ENCODE measurements at places on chromosomes 6 and 20.

DNA sequence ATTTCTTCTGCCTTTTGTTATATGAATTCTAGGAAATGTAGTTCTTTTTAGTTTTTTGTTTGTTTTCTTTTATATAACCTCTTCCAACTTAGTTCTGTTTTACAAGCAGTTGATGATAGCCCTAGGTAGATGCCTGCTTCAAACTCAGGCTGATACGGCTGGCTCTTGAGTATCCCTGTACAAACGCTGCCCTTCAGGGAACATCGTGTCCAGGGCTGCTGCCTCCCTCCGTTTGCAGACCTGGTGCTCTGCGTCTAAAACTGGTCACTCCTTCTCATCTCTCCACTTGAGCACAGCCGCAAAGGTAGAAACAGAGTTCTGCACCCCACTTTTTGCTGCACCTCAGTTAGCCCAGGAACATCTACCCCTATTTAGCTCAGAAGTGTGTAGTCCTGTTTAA is 310.1 kb downstream of the PRL start:
- no peak for DNase-seq

- DNase-seq = no peak
Measured at GRCh38 chr6:157561414-157561790, 180.4 kb downstream of the ZDHHC14 start.

DNA sequence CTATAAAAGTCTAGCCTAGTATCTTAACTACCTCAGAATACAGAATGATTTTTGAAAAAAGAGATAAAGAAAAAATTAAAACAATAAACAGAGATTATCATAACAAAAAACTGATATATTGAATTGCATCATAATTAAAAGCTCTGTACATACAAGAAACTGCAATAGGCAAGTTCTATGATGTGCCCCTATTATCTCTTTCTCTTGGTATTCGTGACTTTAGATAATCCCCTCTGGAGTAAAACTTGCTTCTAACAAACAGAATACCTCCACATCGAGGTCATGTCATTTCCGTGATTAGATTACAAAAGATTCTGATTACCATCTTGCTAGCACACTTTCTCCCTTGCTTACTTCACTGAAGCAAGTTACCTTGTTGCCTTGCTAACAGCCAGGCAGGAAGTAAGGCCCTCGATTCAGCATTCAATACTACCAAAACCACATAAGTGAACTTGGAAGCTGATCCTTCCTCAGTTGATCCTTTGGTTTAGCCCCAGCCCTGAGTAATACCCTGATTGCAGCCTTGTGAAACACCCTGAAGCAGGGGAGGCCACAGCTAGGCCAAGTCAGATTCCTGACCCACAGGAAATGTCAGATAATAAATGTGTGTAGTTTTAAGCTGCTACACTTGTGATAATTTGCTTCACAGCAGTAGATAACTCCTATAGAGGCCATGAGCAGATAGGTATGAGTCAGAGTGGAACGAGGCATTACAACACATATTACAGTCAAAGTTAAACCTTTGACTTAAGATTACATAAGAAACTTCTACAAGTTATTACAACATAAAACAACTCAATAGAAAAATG is 53.7 kb upstream of the TMX4 start:
- no peak for DNase-seq

- no peak for DNase-seq
Measured at GRCh38 chr6:127992144-127992543, 91.3 kb upstream of the THEMIS start.

DNA sequence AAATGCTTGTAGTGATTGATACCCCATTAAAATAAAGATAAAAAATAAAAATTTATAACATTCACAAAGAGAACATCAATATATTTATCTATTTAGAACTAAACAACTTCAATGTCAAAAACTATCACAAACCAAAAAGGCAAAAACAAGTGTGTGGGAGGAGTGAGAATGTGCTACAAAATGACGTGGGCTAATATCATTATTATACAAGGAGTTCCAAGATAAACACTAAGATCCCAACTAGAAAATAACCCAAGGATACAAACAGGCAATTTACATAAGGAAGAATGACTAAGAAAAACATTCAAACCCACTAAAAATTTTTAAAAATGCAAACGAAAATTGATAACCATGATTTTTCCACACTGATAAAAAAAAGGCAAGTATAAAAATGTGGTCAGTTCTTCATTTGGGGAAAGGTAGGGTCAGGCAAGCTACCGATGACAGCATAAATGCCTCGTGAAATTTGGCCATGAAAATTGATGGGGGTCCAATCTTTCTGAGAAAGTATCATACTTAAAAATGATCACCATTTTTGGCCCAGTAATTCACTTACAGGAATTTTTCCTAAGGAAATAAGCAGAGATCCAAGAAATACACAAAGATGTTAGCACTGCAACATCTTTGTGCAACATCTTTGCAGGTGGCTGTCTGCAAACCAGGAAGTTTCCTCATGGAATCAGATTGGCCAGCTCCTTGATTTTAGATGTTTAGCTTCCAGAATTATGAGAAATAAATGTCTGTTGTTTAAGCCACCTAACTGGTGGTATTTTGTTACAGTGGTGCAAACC is 140.2 kb downstream of the TMEM200A start:
- DNase-seq = no peak

- no peak for DNase-seq
Measured at GRCh38 chr6:144360401-144360800, 75.3 kb downstream of the UTRN start.

DNA sequence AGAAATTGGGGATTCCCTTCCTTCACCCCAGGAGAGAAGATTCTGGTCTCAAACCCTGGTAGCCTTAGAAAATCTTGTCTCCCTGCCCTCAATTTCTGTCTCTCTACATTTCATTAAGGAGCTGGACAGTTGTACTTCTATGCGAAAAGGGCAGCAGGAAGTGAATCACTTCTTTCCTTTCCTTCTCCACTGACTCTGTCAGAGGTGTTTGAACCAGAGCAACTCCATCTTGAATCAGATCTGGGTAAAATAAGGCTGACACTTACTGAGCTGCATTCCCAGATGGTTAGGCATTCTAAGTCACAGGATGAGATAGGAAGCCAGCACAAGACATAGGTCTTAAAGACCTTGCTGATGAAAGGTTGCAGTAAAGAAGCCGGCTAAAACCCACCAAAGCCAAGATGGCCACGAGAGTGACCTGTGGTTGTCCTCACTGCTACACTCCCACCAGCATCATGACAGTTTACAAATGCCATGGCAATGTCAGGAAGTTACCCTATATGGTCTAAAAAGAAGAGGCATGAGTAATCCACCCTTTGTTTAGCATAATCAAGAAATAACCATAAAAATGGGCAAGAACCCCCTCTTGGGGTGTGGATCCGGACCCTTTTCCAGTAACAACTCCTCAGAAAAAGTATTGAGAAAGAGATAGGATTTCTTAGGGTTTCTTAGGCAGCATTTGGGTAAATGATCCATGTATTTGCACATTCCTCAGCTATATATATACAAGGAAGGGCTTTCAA is 95.8 kb upstream of the PLCB4 start:
- DNase-seq = no peak

GRCh38 chr20:37316116-37316774 is 26.8 kb downstream of the MANBAL start:
- peak; percentile 61 for DNase-seq

DNA sequence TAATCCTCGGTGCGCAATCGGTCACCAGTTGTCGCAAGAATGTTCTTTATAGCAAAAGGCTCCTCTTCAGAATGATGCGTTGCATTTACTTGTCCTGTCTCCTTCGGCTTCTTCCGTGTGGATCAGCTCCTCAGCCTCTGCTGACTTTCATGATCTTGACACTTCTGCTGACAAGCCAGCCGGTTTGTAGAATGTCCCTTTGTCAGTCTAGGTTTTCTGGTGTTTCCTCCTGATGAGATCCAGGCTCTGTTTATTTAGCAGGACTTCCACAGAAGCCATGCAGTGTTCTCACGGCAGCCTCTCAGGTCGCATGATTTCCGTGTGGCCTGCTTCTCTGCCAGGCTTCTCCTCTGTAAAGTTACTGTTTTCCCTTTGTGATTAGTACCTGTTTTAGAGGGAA is 66.9 kb downstream of the STX11 start:
- DNase-seq = no peak

GRCh38 chr20:47757145-47758035 is 27.9 kb downstream of the SULF2 start:
- no peak for DNase-seq

DNA sequence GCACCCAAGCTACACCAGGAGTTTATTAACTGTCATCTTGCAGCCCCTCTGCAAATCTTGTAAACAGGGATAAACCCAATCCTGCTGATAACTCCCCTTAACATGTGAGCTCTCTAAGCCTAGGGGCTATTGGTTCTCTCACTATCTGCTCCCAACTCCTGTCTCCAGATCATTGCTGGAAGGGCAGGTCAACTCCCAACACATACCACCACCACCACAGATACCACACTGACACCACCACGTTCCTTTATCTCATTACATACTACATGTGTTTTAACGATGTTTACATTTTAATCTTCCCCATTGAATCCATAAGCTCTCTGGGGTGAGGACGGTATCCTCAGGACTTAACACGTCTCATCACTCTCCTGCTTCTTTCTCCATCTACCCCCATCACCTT is 51.8 kb downstream of the SIM1 start:
- DNase-seq = no peak

GRCh38 chr6:152575621-152576150 is 61.5 kb downstream of the SYNE1 start:
- DNase-seq = no peak

DNA sequence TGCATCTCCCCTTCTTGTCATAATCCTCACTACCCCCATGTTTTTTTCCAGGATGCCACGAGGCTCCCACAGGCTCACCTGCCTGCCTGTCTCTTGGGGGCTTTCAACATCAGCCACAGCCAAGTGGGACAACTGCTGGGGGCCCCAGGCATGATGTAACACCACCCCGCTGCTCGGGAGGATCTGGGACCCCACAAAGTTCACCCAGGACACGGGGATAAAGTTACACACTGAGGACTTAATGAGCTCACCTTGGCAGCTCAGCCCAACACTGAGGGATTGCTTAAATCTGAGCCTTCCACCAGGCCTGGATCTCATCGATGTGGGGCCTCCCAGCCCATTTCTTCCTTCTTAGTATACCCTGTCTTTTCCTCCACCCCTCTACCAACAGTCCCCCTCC is 56.4 kb upstream of the NNAT start:
- DNase-seq = no peak

DNA sequence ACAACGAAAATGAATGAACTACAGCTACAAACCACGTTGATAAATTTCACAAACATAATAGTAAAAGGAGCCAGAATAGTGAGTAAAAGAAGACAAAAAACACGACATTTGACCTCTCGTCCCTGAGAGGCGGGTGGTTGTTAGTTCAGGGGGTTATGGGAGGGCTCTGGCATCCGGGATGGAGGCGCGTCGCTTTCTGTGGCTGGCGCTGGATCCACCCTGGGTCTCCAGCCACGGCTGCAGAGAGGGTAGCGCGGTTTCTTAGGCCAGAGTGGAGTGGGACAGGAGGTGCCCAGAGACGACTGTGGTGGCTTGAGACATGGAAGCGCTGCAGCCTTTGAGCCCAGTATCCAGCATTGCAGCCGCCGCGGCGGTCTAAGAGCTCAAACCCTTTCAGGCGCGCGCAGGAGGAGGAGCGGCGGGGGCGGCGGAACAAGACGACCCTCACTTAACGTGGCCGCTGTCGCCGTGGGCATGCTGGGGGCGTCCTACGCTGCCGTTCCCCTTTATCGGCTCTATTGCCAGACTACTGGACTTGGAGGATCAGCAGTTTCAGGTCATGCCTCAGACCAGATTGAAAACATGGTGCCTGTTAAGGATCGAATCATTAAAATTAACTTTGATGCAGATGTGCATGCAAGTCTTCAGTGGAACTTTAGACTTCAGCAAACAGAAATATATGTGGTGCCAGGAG is 3.7 kb upstream of the ZSCAN23 start:
- DNase-seq = no peak

GRCh38 chr20:45090481-45090880 is 10.4 kb downstream of the KCNS1 start:
- DNase-seq = no peak

GRCh38 chr20:53960579-53961272 is 109.7 kb downstream of the BCAS1 start:
- DNase-seq = no peak

GRCh38 chr6:97462031-97462430 is 179.0 kb upstream of the MMS22L start:
- no peak for DNase-seq

- DNase-seq = peak; percentile 83
Measured at GRCh38 chr20:33862709-33863403, 51.7 kb downstream of the CHMP4B start.

DNA sequence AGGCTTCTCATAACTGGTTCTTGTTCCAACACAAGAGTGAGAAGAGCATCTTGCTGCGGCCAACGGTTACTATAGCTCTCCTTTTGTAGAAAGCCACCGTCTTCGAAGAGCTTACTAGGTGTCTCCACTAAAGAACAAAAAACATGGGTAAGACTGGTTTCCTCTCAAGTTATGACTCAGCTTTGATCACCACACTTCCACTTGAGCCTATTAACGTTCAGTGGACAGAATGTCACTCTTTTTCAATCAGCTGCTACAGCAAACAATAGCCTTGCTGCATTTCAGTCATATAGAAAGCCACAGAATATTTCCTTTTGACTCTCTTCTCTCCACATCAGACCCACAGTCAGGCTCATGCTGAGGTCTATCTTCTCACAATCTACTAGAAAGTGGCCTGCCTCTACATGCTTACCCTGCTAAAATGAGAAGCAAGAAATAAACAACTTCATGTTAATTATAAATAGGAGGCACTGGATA is 243.5 kb upstream of the PREP start:
- DNase-seq = no peak

DNA sequence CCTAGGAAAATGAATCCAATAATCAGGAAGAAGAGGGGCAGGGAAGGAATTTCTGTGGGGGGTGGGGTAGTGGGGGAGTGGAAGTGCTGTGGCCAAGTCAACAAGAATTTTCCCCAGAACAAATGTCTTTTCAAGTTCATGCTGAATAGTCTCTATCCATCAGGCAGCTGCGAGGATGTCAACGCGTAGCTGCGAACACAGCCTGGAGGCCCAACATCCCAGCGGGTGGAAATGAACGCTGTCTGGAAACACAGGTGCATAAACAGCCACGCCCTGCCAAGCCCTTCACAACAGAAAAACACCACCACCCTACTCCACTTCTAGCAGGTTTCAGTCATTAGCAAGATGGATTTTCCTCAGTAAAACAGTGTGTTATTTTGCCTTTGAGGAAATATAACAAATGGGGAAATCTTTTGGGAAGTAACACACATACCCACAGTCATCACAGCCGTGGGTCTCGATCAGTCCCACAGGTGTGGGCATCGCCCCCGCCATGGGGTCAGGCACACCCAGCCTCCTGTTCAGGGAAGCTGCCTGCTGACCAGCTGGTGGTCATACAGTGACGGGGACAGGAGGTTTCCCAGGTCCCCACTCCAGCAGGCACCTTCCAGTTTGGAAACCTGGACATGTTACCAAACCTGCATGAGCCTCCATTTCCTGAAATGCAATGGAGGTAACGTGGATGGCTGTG is 112.1 kb upstream of the THBS2 start:
- no peak for DNase-seq

- DNase-seq = peak; percentile 5
Measured at GRCh38 chr6:72382602-72383529, 239.0 kb upstream of the KCNQ5 start.

GRCh38 chr6:144749263-144749662 is 464.1 kb downstream of the UTRN start:
- DNase-seq = no peak

- no peak for DNase-seq
Measured at GRCh38 chr20:56957737-56958553, 308.5 kb downstream of the BMP7 start.

- DNase-seq = no peak
Measured at GRCh38 chr6:90896075-90896547, 309.2 kb upstream of the MAP3K7 start.

GRCh38 chr6:30855429-30856075 is 28.8 kb upstream of the DDR1 start:
- DNase-seq = no peak

- DNase-seq = no peak
Measured at GRCh38 chr6:11810039-11810541, 31.5 kb upstream of the ADTRP start.
